ENCODE measurements at places on chromosomes 7 and 10.

DNA sequence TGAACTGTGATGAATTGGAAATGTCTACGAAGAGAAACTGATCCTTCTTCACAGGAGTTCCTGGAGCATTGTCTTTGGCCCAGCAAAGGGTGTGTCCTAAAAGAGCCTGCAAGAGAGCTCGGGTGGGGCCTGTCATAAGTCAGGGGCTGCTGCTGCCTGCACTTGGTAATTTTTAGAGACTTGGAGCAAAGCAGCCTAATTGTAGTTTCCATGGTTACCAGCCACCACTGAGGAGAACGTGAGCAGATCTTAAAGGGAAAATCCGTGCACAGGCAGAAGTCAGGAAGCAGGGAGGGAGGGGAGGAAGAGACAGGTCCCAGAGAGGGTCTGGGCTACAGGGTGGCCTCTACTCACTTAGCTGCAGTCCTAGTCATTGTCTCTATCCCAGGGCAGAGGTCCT lies 463.6 kb downstream of the PLXNA4 start:
- DNase-seq, result no peak

GRCh38 chr10:614790-615582 lies 74.5 kb downstream of the DIP2C start:
- no peak for DNase-seq

GRCh38 chr10:118633786-118634185 lies 38.3 kb upstream of the PRLHR start:
- no peak for DNase-seq

DNA sequence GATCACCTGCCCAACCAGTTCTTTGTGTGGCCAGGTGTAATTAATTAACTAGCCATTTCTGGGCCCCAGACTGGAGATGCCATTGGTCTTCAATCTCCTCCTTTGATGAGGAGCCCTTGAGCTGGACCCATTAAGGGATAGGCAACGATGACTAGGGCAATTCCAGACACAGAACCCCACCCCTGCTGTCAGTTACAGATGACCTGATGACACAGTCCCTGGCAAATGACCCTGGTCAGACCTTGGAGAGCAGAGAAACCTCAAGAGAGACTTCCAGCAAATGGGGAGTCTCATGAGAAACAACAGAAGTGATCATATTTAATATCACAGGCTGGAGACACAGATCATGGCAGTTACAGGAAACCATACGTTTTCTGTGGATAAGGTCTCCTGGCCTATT lies 101.8 kb upstream of the TCF7L2 start:
- no peak for DNase-seq

DNA sequence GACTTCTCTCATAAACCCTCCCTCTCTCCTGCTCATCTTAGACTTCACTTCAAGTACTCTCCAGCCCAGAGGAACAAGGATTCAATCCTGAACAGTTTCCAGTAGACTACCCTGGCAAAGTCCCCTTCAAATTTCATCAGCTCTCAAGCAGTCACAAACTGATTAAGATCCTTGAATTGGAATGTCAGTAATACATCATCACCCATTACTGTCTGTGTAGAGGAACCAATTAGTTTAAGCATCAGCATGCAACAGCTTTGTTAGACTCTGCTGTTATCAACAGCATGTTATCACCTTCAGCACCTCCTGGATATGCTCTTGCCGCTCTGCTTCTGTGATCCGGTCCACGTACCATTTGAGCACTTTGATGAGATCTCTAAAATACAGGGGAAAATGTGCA lies 307.0 kb upstream of the IMMP2L start:
- DNase-seq, result no peak

DNA sequence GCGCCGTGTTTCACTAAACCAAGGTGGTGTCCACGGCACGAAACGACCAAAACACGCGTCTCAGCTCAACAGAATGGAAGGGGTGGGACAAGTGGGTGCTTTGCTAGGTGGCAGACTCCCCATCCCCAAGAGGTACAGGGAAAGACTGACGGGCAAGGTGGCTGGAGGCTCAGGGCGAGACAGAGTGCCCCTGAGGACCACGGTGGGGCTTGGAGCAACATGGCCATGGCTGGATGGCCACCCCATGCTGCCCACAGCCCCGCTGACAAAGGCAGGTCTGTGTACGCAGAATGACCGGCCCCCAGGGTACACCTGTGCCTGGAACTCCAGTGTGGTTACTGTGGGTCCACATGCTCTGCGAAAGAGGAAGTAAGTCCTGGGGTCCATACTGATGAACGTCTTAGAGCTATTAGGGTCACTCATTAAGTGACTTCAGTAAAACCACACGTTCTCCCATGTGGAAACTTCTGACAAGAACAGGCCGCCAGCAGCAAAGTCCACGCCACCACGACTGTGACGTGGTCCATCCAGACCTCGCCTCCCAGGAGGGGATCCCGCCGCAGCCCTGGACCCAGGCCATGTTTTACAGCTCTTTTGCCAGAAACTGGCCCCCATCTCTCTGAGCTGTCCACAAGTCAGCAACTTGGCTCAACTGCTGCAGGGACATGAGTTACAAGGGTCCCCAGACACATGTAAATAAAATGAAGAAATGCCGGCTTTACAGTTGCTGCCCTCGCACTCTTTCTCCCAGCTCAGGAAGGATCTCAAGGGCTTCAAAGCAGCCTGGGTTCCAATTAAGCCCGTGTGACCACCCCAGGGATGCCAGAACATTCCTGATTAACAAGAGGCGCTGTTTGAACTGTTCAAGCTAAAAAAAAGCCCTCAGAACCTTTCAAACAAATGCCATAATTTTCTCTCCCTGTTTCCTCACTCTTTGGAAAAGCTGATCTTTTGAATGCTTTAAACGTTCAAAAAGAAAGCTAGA lies 66.8 kb downstream of the MAD1L1 start:
- no peak for DNase-seq

- DNase-seq, result no peak
Measured at GRCh38 chr10:75544386-75544785, 113.0 kb downstream of the LRMDA start.

DNA sequence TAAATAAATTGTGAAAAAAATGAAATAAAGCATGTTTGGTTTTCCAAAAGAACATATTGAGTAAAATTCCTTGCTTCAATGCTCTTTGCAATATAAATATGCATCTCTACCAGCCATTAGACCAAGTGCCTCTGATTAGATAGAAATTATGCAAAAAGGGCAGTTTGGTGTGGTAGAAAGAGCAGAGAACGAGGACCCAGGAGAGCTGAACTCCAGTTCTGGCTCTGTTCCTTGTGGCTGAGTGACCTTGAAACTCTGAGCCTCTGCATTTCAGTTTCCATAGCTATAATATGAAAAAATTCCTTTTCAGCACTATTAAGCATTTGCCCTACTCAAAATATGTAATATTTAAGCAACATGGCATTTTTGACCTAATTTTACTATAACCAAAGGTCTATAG lies 36.5 kb downstream of the COL1A2 start:
- no peak for DNase-seq

GRCh38 chr10:122499491-122499941 lies 38.2 kb downstream of the HTRA1 start:
- no peak for DNase-seq

DNA sequence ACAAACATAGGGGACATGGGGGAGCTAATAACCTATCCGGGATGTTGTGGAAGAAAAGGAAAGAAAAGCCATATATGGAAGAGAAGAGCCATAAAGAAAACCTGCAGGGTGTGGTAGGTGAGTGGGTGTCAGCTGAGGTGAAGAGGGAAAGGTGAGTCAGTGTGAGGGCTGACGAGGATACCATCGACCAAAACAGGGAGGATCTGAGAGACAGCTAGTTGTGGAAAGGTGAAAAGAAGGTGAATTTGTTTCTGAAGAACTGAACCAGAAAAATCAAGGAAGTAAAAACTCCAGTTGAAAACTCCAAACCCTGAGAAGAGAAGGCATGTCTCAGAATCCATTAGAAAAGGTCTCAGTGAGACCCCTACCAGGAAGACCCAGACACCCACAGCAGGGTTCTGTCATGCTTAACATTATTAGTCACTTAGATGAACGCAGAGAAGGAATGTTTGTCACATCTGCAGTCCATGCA lies 4.1 kb downstream of the BLNK start:
- no peak for DNase-seq

GRCh38 chr10:24894728-24895127 lies 57.7 kb downstream of the PRTFDC1 start:
- DNase-seq, result no peak

GRCh38 chr10:23314835-23315239 lies 29.8 kb downstream of the C10orf67 start:
- DNase-seq, result peak; percentile 27

DNA sequence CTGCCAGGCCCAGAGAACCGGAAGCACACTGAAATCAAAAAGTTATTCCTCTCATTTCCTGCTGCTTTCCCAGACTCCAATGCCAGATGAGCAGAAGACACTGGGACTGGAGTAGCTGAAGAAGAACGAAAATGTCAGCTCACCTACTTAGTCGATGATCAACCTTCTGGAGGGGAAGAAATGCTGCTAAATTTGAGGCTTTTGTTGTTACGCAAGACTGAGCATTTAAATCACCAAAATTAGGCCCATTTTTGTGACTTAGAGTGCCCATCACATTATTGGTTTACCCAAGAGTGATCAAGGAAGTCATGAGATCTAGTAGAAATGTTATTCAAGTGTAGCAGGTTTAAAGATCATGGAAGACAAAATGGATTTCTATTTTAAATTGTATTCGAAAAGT lies 182.1 kb upstream of the PLXDC2 start:
- no peak for DNase-seq

GRCh38 chr7:30634193-30634626 lies 39.5 kb downstream of the GARS1 start:
- DNase-seq, result no peak

DNA sequence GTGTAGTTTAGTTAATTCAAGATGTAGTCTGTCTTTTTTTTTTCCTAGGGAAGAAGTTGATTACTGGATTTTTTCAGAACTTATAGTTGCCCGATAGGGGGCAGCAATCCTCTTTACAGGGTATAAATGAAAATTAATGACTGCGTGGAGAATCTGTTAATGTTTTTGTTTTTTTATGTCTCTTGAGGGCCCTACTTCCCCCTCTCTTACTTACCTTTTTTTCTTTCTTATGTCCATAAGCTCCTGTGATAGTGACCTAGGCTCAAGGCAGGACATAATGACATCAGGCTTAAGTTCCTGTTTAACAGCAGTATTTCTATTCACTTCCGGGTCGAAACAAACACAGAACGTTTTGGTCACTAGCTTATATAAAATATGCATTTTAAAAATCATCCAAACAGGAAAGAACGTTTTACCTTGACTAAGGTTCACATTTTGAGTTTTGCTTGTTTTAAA lies 18.8 kb downstream of the CDC123 start:
- DNase-seq, result no peak

DNA sequence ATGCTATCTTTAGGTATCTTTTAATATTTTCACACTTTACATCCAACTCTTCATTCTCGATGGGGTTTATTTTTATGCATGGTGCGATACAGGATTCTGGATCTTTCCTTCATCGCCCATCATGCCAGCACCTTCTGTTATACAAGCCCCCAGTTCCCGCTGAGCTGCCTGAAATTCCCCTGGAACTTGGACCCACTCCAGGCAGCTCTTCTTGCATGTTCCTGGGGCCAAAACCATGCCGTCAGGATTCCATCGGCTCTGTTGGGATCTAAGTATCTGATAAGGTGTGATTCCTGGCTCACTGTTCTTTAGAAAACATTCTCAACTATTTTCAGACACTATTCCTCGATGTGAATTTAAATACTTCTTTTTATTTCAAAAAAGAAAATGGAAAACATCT lies 40.5 kb upstream of the PPP2R2D start:
- no peak for DNase-seq

- no peak for DNase-seq
Measured at GRCh38 chr7:103474956-103475355, 28.9 kb upstream of the SLC26A5 start.

- DNase-seq, result no peak
Measured at GRCh38 chr7:70556761-70557160, 575.2 kb upstream of the GALNT17 start.

DNA sequence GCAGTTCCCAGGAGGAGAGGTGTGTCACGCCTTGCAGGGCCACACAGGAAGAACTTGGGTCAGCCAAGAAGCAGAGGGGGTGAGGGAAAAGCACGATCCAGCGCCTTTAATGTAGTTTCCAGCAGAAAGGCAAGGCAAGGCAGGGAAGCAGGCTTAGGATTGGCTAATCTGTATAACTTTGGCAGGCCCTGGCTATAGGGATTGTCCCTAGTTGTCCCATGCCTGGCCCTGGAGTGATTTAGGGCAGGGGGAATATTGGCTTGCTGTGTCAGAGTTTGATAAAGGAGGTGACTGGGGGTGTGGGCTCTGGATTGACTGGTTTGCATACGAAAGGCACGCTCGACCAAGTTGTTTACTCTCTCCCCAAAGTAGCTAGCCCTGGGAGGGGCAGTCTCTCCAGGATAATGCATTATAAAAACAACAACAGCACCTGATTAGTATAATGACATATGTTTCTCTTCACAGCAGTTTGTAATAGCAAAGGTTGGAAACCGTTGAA lies 44.5 kb downstream of the RBM28 start:
- DNase-seq, result no peak
